ENCODE measurements at places on chromosomes 4 and X. TPM values are rescaled to one million over a fixed set of nuclear protein-coding genes. Genes with fewer than 3 reads are reported as not detected.

The KLF3 gene
- 204 TPM for total RNA-seq

DNA sequence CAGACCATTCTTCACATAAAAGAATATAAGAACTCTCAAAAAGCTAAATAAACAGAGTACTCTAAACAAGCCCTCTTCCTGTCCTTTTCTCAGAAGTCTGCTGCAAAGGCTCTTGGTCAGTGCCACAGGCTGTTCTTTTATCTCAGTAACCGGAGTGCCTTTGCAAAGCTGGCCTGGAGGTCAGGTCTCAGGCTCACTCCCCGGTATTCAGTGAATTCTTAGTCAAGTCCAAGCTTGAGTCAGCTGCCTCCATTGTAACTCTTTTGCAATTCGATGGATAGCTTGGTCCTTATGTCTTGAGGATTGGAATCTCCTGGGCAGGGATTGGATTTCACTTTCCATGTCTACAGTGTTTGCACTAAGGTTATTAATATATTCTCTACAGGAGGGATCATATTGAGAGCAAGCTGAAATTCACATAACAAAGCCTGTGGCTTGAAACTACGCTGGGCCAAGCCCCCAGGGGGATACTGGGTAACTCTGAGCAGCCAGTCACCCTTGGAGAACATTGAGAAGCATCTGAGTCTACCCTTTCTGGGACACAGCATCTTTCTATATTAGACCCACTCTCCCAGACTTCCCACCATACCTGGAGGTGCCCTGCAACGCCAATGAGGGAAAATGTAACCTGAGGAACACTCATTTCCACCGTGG, 10.0 kb upstream of the HS6ST2 start:
- no peak for DNase-seq

GRCh38 chr4:139901531-139902320, 236.1 kb downstream of the MGST2 start:
- no peak for DNase-seq

GRCh38 chr4:44016570-44017421, 431.8 kb downstream of the KCTD8 start:
- DNase-seq: no peak

The PRRG1 gene
- total RNA-seq: not detected

- DNase-seq: no peak
These were observed 45.0 kb downstream of the ASMT start for GRCh38 chrX:1659664-1660461.

DNA sequence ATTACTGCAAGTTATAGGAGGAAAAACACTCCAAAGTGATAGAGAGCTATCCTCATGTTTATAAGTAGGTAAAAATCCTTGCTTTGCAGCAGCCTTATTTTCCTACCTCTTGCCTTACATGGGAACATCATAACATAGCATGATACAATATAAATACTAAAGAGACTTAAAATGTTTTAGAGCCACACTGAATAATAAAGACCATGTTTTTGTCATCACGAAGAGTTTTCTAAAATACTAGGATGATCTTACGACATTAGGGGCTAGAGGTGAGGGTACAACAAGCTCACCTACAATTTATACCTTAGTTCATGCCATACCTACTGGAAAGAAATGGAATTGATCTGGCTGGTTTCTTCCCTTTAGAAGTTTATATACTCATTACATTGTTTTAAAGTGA, 184.8 kb downstream of the FBXW7 start:
- no peak for DNase-seq

GRCh38 chr4:138614398-138615142, 372.4 kb upstream of the SLC7A11 start:
- no peak for DNase-seq

GRCh38 chr4:184697956-184698355, 35.9 kb downstream of the CENPU start:
- no peak for DNase-seq

The NCBP2L gene
- not detected for total RNA-seq

The BRS3 gene
- total RNA-seq: not detected

- DNase-seq: no peak
These were observed 1.1 kb downstream of the DOCK11 start for GRCh38 chrX:118496763-118497079.

The HAUS3 gene
- total RNA-seq: 143 TPM

DNA sequence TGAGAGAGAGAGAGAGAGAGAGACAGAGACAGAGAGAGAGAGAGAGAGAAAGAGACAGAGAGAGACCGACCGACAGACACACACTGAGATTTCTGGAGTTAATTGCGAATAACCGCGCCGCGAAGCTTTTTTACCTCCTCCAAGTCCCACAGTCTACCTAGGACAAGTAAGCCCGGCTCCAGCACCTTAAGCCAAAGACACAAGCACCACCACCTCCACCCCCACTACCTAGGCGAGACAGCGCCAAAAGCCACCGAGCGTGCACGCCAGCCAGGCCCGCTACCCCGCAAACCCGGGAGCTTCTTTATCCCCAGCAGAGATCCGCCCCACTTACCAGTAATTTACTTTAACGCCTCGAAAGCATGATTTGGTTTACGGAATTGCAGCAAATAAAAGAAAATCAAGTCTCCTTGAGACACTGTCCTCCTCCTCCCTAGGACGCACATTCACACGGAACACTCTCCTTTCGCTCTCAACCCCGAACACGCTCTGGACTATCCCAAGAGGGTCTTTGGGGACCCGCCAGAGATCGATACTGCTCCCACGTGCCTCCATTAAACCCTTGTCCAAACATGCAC, 649.6 kb upstream of the DIPK2B start:
- no peak for DNase-seq

The IBSP gene
- total RNA-seq: not detected

The FHDC1 gene
- total RNA-seq: 0.03 TPM

GRCh38 chr4:110172972-110173371, 25.4 kb downstream of the ELOVL6 start:
- DNase-seq: no peak

DNA sequence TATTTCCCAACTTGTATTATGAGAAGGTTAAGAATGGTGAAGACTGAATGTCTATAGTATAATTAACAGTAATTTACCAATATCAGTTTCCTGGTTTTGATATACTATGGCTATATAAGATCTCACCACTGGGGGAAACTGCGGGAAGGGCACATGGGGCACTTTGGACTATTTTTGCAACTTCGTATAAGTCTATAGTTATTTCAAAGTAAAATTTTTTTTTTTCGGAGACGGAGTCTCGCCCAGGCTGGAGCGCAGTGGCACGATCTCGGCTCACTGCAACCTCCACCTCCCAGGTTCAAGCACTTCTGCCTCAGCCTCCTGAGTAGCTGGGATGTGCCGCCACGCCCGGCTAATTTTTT, 46.1 kb downstream of the CXorf58 start:
- peak; percentile 7 for DNase-seq

DNA sequence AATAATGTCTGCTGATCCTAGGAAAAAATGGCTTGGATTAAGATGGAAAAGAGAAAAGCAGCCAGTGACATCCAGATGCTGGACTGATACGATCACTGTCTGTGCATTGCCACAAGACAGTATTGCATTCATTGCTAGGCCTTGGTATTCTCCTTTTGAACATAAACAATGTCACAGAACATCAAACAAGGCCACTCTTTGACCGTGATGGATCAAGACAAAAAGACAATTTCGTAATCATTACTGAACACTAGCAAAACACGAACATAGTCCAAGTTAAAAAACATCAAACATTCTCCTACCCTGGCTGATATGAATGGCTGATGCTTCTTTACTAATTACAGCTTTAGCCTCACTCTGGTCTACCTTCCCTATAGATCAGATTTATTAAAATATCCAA, 374.1 kb upstream of the CXorf51B start:
- DNase-seq: no peak

The ADAMTS3 gene
- total RNA-seq: not detected

The AFF1 gene
- 50.3 TPM for total RNA-seq

The RASL11B gene
- 0.31 TPM for total RNA-seq

The UGT2B11 gene
- not detected for total RNA-seq

DNA sequence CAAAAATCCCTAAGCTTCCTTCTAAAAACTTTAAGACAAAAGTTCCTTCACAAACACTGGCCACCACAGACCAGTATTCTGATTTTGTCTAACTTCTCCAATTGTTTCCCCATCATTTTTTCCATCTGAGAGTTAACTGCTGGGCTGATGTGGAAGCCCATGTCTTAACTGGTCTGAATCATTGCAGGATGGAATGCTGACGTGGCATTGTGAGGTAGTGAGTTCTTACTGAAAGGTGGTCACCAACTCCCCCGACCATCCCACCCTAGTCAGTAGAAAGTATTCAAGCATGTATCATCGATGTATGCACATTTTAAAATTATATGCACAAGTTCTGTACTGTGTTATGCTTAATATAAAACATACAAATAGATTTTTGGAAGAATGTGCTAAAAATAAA, 99.1 kb upstream of the SMIM10 start:
- DNase-seq: no peak

DNA sequence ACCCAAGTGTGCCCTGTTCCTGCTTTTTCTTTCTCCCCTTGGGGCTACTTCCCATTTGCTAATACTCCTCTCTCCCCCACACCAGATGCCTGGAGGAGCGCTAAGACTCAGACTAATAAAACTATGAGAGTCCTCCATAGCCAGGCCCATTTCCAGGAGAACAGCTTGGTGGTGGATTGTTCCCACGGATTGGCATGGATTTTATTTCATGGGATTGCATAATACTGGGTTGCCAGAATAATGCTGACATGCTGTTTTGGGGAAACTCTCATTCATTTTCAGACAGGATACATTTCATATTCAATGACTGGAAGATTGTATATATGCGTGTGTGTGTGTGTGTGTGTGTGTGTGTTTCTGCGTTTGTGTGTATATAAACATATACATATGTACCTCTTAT, 447.5 kb upstream of the PITX2 start:
- no peak for DNase-seq

The GAB1 gene
- 0.27 TPM for total RNA-seq

DNA sequence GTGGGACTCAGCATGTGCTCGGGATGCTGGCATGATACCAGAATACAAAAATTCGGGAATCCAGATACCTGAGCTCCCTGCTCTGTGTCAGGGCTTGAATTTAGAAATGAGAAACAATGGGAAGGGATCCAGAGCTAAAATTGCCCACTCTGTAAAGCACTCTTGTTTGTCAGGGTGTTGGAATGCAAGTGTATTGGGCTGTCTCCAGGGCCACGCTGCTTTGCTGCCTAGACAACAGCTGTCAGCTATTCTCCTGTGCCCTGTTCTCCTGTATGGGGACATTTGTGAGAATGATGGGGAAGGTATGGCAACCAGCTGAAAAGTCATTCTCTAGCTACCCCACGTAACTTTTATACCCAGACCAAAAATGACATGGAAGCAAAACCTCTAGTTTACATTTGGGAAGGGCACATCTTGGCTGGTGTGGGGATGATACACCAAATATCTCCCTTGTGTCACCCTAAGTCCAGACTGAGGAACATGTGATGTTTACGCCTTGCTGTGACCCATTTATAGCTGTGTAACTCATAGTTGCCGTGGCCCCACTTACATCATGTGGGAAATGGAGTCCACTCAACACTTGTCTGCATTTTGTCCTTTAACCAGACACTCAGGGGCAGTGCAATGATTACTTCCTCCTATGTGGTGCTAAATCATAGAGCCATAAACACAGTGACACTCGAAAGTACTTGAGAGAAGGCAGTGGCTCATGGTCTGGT, 46.6 kb downstream of the SMPX start:
- no peak for DNase-seq

DNA sequence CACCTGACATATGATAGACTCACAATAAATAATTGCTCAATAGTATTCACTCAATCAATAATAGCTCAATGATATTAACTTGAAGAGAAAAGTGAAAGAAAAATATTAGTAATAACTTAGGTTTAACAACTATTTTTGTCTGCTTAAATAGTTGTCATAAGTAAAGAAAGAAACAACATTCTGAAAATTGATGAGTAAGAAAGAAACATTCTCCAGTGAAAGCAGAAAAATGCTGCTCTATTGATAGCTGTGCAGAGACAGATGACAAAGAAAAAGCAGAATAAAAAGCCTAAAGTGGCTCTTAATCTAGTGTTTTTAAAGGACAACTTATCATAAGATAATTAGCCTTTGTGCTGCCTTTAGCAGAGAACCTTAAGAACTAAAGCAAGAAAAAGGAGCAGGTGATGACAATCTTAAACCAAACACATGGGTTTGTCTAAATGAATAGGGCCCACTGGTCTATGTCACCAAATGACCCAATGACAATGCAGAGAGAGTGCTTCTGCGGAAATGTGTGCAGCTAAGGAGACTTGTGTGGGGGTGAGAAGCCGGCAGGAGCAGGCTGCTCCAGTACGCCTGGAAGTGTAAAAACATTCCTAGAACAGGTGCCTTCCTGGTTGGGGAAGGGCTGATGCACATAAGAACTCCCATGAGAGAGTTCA, 13.2 kb downstream of the HS3ST1 start:
- DNase-seq: no peak

GRCh38 chrX:122046815-122047214, 999.4 kb downstream of the GLUD2 start:
- DNase-seq: no peak

The FBXL5 gene
- total RNA-seq: 62.5 TPM

DNA sequence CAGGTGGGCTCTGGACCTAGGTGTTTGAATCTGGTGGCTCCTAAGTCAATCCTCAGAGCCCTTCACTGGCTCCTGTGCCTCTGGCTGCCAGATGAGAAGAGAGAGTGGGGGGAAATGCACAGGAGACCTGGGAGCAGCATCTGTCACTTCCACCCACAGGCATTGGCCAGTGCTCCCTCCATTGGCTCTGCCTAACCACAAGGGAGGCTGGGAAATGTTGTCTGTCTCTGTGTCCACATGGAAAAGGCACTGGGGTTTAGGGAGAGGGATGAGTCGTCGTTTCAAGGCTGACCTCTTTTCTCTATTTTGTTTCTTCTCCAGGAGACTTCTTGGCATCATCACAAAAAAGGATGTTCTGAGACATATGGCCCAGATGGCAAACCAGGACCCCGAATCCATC, 76.4 kb downstream of the CLCN4 start:
- no peak for DNase-seq

The PTPN13 gene
- 3.9 TPM for total RNA-seq

GRCh38 chr4:108116423-108117168, 52.1 kb downstream of the LEF1 start:
- DNase-seq: no peak

DNA sequence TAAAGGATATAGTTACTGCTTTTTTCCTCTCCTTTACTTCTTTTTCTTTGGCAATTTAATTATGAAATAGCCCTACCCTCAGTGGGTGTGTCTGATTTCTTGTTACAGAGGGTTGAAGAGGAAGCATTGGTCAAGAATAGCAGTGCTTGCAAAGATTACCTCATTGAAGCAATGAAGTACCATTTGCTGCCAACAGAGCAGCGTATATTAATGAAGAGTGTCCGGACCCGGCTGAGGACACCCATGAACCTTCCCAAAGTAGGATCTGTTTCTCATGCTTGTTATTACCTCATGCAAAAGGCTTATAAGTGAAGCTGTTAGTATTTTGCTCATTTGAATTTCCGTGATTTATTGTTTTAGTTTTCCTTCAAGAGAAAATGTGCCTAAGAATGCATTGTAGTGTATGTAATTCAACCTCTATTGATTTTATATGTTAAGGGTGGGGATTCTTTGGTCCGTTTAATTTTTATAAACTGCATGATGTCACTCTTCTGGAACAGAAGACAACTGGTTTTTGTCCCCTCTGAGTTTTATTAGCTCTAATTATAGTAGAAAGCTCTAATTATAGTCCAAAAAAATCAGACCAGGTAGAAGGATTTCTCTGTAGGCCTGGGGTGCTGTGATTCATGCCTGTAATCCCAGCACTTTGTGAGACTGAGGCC, 27.9 kb upstream of the MSMO1 start:
- DNase-seq: no peak

Measured in CD4-positive, alpha-beta T cell (primary cell).